ENCODE measurements at places on chromosomes 2 and 18.

DNA sequence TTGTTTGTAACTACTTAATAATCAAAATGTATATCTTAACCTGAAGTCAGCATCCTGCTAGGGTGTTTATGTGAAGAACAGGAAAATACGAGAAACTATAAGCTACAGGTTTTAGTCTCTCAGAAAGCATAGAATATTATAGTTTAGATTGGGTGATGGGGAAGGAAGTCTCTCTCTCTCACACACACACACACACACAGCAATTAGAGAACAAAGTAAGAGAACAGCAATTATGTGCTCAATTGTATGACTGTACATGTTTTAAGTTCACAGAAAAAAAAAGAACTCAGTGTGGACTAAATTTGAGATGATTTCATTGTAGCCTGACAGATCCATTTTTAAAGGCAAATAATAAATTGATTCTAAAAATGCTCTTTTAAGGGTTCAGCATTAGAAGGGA is 94.3 kb upstream of the ZNF516 start:
- DNase-seq = no peak

DNA sequence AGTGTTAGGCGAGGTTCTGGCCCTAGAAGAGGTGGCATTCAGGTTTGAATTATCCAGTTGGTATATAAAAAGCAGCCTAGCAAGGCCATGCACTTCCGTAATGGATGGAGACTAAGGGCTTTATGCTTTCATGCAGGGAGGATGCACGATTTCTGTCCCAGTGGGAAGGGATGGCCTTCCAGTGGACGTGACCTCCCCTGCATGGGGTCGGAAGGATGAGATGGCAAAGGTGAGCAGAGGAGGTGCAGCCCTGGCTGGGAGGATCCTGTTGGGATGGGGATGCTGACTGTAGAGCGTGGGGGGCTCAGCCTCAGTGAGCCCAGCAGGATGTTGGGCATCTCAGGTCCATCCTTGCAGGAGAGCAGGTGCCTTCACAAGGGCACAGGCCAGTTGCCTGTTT is 4.8 kb downstream of the ASB18 start:
- DNase-seq = no peak

DNA sequence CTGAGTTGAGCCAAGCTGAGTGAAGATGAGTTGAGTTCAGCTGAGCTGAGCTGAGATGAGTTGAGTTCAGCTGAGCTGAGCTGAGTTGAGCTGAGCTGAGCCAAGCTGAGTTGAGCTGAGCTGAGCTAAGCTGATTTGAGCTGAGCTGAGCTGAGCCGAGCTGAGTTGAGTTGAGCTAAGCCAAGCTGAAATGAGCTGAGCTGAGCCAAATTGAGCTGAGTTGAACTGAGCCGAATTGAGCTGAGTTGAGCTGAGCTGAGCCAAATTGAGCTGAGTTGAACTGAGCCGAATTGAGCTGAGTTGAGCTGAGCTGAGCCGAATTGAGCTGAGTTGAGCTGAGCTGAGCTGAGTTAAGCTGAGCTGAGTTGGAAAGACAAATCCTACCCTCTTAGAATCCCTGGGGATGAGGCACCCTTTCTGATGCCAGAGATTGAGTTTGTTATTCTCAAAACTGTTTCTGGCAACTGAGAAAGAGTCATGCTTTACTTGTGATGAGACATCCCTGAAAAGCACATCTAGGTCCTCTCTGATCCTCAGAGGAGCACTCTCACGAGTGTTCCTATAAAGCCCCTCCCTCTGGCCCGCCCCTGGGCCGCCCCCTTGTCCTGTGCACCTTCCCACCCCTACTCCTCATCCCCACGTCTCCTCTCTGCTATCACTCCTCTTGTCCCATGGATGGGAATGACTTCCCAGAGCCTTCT is 116.5 kb downstream of the MCFD2 start:
- DNase-seq = no peak

DNA sequence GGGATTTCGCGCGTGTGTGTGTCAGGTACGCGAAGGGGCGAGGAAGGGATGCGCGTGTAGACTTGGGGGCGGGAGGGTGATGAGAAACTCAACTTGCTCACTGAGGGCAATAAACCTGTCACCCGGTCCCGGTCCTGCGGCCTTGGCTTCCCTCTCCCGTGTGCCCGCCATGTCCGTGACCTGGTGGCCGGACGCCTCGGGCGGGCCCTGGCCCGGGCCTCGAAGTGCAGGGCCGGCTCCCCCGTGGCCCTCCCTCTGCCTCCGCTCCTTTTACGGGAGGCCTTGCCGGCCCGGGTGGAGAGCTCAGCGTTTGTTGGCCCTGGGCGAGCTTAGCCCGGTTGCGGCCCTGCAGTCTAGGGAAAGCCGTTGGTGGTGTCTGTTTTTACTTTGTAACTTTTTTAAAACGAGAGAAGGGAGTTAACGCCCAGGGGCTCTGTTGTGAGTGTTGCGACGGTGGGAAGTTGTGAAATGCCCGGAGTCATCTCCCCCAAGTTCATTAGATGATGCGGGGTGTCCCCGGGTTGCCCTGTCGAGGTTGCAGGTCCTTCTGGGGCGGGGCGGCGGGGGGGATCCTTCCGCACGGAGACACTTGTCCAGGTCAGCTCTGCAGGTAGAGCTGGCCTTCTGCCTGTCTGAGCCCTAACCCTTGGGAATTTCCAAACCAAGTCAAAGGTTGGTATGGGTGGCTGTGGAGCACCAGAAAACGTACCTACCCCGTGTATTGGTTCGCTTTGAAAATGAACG is 883 bp downstream of the SMCHD1 start:
- DNase-seq = no peak

DNA sequence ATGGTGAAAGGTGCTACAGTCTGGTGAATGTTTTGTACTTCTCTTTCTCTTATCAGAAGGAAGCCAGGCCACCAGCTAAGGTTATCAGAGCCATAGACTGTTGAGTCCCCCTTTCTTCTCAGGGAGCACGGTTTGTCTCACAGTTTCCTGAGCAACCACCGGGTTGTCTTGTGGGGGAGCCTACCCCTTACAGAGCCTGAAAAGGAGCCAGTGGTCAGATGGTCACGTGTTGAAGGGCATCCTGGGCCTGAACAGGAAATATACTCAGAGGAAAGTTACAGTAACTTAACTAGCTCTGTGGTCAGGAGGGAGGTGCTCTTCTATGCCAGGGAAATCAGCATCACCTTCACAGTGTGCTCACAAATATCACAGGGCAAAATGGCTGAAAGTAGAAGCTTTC is 11.6 kb downstream of the CD28 start:
- DNase-seq = no peak

DNA sequence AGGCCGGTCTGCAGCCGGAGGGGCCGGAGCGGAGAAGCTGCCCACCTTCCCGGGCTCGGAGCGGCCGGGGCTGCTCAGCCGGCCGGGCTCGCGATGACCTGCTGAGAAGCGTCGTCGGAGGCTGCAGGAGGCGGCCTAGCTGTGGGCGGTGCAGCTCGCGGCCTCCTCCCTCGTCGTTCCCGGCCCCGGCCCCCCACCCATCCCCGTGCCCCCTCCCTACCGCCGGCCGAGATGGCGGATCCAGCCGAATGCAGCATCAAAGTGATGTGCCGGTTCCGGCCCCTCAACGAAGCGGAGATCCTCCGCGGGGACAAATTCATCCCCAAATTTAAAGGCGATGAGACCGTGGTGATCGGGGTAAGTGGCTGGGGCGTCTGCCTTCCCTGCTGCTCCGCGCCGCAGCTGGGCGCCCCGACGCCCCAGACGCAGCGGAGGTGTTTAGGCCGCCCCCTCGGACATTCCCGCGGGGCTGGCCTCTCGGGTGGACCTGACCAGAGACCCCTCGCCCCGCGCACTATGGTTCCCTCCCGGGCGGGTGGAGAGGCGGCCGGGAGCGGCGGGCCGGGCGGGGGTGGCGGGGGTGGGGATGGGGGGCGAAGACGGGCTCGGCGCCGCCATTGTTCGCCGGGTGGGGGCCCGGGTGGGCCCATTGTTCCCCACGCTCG is 492 bp downstream of the KIF5C start:
- DNase-seq = no peak

DNA sequence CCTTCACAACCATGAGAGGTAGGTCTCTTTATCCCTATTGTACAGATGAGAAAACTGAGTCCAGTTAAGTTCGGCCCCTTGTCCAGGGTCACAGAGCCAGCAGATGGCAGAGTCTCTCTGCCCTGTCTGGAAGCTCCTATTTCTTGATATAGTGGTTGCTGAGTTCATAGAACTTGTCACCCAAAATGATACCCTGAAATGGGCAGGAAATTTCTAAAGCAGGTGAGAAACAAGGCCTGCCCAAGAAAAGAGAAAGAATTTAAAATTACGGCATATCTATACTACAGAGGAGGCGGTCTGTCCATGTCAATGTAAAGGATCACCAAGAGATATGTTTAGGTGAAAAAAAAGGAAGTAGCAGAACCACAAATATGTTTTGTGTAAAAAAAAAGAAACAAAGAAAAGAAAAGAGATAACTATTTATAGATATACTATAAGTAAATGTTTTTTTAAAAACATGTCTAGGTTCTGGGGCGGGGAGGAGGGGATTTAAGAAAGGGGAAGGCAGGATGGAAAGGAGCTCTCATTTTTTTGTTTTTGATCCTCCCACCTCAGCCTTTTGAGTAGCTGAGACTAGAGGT is 39.8 kb downstream of the MYO7B start:
- DNase-seq = no peak

GRCh38 chr2:24559473-24560113 is 68.5 kb downstream of the NCOA1 start:
- no peak for DNase-seq

GRCh38 chr18:45765796-45766195 is 41.8 kb downstream of the SLC14A1 start:
- no peak for DNase-seq

DNA sequence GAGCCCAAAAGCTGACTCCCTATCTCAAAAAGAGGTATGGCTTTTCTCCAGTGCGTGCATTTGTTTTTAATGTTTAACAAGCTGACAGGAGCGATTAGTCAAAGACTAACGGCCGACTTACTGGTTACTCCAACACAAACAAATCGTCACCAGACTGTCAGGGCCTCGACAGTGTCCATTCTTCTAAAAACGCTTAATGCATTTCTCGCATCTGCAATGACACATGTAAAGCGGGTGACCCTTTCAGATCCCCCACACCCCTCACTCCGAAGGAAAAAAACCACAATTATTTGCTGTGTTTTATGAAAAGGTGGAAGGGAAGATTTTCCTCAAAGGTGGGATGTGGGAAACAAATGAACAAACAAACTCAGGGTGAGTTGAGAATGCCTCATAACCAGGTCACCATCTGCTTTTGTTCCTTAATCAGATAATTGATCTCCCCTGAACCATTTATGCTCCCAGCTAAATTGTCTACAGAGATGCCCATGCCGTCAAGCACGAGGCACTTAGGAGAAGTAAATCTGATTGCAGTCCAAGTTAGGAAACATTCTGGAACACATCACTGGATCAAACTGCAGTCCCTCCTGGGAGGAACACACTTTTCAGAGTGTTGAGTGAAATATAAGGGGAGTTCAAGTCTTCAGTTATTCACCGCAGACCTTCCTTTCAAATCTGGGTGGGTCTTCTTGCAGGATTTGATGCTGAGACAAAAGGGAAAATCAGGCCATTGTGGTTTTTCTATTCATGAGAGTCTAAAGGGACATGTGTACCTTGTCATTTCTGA is 340.8 kb downstream of the CMPK2 start:
- DNase-seq = no peak

DNA sequence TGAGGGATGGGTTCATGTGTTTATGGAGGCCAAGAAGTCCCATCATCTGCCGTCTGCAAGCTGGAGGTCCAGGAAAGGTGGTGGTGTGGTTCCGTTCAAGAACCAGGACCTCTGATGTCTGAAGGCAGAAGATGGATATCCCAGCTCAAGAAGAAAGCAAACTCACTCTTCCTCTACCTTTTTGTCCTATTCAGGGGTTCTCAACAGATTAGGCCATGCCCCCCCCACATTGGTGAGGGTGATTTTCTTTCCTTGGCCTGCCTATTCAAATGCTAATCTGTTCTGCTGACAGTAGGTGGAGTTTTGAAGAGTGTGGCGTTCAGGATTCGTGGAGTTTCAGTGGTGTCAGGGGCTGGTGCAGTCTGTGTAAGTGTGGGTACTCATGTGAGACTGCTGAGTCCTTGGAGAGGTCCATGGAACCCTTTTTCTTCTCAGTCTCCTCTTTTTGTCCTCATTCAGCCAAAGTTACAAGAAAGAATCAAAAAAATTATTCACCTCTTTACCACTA is 5.9 kb downstream of the MSL3B start:
- DNase-seq = no peak

DNA sequence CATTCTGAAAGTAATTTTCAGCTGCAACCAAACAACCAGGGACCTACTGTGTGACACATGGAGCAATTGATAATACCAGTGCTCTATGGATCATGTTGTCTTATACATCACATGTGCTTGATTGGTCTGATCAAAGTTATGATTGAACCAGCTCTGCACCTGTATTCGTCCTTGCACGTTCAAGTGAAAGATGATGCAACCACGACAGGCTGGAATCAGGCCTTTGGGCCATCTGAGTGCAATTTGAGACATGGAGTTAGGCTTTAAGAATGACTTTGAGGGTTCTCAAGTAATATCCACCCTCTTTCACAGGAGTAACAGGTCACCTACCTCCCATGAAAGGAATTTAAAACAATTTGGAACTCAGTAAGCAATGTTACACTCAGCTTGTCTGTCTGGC is 165.2 kb downstream of the SLC8A1 start:
- no peak for DNase-seq

GRCh38 chr2:63764630-63765029 is 77.1 kb upstream of the UGP2 start:
- no peak for DNase-seq

- no peak for DNase-seq
These were observed 10.0 kb upstream of the MTERF4 start for GRCh38 chr2:241112046-241112445.

DNA sequence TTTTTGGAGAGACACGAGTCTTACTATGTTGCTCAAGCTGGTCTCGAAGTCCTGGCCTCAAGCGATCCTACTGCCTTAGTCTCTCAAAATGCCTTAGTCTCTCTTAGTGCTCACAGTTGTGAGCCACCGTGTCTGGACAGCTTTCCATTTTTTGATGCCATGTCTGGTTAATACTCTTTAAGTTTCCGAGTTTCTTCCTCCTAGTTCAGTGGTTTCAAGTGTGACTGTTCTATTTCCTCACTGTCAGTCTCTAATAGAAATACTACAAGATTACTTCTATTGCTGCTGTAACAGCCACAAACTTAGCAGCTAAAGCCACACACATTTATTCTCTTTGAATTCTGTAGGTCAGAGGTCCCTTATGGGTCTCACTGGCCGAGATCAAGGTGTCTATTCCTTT is 125.1 kb upstream of the MGAT5 start:
- DNase-seq = no peak

Measured in C1 segment of cervical spinal cord (tissue), 14 donors.